NCI-H526 treated with DMSO at 0.1 percent for 48 hours (cell line): ENCODE measurements at places on chromosomes 1 and 21.

DNA sequence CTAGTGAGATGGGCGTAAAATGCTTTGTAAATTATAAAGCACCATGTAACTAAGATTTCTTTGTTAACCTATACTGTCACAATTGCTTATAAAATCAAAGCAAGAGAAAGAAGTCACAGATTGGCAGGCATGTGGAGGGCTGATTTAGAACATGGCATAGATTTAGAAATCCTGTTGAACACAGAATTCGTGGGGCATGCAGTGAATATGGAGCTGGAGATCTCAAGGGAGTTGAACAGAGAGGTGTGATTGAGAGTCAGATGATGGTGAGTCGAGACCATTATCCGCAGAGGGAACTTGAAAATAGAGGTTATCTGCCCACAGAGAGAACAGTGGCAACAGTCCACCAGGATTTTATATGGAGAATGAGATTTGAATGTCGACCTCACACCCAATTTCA, 27.6 kb downstream of the PBX1 start:
- no peak for DNase-seq

DNA sequence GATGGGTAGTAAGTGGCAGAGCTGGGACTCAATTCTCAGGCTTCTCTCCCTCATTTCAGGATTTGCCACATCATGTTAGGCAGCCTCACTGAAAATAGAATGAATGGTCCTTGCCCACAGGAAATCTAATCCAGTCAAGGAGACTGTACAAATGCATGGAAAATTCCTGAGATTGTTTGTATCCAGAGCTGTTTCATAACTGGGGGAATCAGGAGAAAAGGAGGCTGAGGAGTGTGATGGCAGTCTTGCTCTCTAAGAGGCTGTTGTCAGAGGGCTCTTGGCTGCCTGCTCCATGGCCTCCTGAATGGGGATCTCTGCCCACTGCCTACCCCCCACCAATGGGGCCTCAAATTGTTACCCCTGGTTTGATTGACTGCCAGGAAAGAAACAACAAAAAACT, 141.9 kb upstream of the TNR start:
- DNase-seq, result no peak

- DNase-seq, result no peak
Measured at GRCh38 chr21:32962268-32962667, 63.5 kb upstream of the OLIG2 start.

- no peak for DNase-seq
Measured at GRCh38 chr1:41819069-41819468, 99.7 kb downstream of the HIVEP3 start.

GRCh38 chr21:31795992-31796391, 64.1 kb upstream of the SCAF4 start:
- no peak for DNase-seq

DNA sequence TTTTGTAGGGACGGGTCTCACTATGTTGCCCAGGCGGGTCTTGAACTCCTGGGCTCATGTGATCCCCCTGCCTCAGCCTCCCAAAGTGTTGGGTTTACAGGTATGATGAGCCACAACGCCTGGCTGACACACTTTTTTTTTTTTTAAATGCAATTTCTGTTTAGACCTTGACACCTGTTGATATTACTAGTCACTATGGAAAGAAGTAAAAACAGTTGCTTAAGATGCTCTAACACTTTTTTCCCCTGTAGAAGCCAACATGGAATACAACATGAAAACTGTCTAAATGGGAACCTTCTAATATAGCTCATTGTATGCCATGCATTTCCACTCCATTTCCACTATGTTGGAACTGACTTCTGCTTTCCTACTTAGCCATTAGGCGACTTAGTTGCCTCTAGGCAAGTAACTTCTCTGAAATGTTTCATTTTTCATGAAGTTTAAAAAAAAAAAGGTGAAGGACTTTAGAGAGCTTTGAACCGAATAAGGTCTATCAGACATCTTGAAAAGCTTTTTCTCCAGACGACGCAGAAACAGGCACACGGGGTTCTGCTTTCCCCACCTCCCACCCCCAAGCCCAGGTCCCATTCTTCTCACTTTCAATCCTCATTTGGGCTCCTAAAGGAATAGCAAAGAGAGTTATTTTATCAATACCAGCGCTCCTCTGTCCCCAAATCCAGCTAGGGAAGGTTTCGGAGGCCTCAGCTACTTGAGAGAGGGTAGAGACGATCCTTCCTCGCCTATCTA, 648 bp upstream of the DR1 start:
- peak; percentile 52 for DNase-seq

DNA sequence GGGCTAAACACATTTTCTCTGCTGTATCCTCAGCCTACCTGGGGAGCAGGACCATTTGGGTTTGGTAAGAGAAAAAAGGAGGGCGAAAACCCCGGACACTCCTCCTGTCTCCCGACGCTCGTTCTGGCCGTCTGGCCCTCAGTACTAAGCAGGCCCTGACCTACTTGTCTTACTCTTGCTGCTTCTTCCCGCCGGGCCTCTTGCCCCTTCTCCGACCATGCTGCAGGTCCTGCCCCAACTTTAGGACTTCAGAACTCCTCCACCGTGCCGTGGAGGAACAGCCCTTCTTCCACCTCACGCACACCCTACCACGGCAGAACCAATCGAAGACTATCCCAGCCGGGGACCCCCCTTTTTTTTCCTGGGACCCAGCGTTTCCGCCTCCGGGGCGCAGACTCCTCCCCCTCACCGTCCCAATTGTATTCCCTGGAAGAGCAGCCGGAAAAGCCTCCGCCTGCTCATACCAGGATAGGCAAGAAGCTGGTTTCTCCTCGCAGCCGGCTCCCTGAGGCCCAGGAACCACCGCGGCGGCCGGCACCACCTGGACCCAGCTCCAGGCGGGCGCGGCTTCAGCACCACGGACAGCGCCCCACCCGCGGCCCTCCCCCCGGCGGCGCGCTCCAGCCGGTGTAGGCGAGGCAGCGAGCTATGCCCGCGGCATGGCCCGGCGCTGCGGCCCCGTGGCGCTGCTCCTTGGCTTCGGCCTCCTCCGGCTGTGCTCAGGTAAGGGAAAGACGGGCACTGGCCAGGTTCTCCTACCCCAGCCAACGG, at the start of gene CHRNB2:
Gene CHRNB2 (plus strand): TSS at position 393 of the 771 bp plus-strand sequence. CDS start 267 bp downstream, at position 660.
- peak; percentile 92 for DNase-seq

GRCh38 chr1:107698161-107698560, 266.8 kb downstream of the VAV3 start:
- no peak for DNase-seq

DNA sequence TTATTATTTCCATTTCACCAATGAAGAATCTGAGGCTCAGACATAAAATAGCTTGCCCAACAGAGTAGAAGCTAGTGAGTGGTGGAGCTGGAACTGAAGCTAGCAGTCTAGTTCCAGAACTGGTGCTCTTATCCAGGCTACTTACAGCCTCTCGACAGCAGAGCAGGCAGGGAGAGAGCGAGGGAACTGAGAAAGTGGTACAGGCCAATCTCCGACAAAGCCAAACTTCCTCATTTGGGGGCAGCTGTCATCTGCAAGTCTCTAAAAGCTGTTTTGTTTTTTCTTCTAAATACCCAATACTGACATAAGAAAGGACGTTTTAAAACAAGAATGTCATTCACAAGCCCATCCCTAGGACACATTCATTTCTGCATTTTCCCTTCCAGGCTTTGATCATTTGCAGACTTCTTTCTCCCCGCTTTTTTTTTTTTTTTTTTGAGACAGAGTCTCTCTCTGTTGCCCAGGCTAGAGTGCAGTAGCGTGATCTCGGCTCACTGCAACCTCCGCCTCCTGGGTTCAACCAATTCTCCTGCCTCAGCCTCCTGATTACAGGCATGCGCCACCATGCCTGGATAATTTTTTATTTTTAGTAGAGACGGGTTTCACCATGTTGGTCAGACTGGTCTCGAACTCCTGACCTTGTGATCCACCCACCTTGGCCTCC, 20.0 kb downstream of the YIPF1 start:
- DNase-seq, result no peak

DNA sequence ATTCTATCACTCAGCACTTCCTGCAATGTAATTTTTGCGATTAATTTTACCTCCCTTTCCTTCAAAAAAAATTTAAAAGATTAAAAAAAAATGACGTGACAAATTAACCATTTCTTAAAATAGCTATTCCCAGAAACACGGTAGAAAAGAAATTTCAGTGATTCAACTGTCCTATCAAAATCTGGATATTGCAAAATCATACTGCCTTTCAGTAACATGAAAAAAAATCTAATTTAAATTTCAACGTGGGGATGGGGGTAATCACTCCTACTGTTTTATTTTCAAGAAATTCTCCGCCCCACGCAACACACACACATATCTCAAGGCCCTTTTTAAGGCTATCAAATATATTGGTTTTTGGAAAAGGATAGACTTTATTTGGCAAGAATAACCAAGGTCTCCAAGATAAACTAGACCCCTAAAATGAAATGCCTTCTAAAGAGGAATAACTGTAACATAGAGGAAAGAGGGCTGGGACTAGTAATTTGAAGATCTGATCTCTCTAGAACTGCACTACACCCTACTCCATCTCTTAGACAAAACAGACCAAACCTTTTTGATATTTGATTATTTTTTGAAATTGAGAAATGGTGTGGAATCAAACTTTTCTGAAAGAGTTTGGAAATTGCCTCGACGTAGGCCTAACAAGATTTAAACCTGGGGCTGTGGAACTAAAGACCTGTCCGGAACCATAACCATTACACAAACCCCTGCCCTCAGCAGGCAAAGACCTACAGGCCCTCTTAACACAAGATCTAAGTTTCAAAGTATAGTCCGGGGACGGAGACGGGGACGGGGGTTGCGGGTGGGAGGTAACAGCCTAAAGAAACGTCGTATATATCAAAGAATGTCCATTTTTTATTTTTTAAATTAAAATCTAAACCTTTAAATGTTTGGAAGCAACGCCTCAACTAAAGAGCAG, 941 bp downstream of the ARNT start:
- no peak for DNase-seq

- DNase-seq, result peak; percentile 45
Measured at GRCh38 chr1:25875154-25875855, at the start of gene PAQR7. Gene PAQR7, minus strand, starts transcription at chr1:25875708. Its CDS starts 11,869 bp downstream, at chr1:25863839.

DNA sequence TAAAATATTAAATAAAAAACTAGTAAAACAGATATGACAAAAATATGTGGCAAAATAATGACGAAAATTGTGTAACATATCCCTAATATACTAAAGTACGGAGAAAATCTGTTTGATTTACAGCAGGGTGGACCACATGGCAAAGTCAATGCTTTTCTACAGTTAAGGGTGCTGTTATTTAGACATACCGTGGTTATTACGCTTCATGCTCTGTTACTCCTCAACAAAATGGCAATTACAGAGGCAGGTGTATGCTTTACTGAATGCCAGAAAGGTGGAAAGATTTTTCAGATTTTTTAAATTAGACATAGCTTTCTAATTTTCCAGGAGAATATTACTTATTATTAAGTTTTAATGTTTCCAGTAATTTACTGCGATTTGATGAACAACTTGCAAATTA, 343.9 kb upstream of the DPYD start:
- no peak for DNase-seq

DNA sequence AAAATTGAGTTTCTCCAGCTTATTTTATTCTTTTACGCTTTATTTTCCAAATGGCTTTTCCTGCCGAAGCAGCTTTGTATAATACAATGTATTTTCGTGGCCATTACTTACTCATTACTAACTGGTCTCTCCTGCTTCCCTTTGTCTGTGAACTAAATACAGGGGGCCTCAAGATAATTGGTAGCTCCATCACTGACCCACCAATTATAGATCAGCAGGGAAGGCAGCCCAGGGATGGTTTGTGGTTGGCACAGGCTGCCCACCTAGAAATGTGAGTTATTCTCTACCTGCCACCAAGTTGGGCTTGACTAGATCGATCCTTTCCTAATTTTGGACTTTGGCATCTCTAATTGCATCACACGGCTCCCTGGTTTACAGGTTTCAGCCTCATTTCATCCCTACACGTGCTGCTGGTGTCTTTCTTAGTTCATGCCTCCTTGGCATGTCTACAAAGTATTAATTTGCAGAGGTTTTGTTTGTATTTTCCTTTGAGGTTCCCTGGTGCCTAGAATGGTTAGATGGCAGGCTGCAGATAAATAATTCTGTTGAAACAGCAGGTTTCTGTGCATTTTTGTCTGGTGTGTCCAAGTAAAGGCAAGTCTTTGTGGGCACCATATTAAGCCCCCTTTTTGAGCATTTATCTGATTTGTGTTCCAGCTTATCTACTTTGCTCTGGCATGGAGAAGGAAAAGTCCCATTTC, 35.2 kb downstream of the PEX14 start:
- DNase-seq, result no peak

DNA sequence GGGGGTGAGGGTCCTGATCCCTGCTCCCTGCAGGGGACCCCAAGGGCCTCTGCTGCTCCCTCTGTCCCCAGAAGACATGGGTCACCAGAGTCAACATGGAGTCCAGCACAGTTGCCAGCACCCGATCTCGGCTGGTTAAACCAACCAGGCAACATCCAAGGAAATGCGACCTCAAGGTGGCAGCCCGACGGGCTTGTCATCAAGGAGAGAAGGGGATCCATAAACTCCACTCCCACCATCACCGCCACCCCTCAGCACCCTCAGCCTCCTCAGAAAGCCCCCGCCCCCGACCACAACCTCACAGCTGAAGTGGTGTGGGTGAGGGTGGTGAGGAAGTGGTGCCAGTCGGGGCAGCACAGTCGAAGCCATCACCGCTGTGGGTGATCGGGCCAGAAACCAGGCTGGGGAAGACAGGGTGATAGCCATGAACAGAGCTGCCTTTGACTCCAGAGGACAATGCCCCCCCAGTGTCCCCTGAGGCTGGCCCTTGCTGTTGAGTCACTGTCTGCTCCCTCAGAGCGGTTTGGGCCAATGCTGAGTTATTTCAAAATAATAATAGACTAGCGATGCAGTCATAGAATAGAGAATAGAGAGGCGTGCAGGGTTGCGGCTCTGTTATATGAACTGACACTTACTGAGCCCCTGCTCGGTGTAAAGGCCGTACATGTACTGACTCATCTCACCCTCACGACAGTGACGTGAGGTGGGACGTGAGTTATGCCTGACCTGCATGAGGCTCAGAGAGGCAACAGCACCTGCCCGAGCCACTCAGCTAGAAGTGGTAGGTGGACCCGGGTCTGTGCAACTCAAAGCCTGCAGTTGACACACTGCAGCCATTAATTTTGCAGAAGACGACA, 88.7 kb upstream of the IFFO2 start:
- no peak for DNase-seq

- peak; percentile 5 for DNase-seq
Measured at GRCh38 chr1:93980320-93981273, 71.4 kb upstream of the GCLM start.
